ENCODE measurements at places on chromosomes 16 and 17. TPM values are rescaled to one million over a fixed set of nuclear protein-coding genes. Genes with fewer than 3 reads are reported as not detected.
A peak's percentile ranks its signal among the peaks of the same experiment; 100 is the strongest.

The ZFHX3 gene
- total RNA-seq: 67.4 TPM

The GALNS gene
- total RNA-seq: 29.5 TPM

The MMP28 gene
- total RNA-seq: 6.4 TPM

The ABCA8 gene
- 50.8 TPM for total RNA-seq

The ALOX12 gene
- total RNA-seq: not detected

The DYNLRB2 gene
- total RNA-seq: not detected

The CD7 gene
- 3.4 TPM for total RNA-seq

The PKMYT1 gene
- 1.5 TPM for total RNA-seq

The PDPK1 gene
- total RNA-seq: 43.0 TPM

The KRT33A gene
- total RNA-seq: not detected

GRCh38 chr16:23976524-23976923 lies 140.7 kb downstream of the PRKCB start:
- DNase-seq: no peak

DNA sequence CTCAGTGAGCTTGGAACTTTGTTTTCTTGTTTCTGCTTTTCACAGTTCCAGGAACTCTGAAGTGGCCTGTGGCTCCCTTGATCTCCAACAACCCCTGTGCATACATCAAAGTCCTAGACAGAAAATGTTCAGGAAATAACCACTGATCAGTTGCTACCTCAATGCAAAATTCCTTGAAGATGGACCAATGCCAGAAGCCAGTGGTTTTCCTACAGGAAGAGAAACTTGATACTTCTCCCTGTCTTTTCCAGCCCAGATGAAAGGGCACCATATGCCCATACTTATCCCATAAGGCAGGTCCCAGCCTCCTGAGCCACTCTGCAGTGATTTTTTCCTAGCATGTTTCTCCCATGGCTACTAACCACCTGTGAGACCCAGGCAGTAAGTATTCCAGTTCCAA lies 12.3 kb upstream of the CDRT4 start:
- DNase-seq: no peak

GRCh38 chr16:28260193-28260592 lies 32.1 kb upstream of the SBK1 start:
- DNase-seq: no peak

DNA sequence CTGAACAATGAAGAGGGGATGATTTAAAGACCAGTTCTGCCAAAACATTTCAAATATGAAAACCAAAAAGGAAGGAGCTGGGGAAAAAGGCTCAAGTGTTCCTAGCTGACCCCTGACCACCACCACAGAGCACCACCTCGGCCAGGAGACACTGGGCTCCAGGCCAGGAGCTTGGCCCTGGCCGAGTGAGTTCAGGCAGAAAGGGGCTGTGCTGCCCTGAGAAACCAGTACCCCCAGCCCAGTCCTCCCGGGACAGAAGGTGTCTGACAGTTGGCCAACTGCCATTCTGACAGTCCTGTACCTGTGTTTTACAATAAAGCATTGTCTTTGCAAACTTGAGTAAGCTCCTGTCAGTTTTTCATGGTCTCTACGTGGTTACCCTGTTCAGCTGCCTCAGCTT lies 98.2 kb downstream of the VPS53 start:
- no peak for DNase-seq

DNA sequence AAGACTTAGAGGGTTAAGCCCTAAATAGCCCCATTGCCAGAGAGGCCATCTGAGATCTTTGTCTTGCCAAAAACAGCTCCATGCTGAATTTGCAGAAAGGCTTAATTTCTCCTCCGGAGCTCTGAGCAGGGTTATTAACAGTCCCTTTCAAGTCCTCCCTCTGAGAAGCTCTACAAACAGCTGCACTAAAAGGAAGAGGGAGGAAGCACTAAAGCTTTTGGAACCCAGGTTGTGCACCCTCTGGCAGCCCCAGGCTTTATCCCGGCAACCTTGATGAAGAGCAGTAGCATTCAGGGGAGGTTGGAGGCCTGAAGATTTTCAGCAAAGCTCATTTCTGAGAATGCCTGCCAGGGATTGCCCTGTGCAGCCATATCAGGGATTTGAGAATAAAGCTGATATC lies 554.7 kb downstream of the RBFOX1 start:
- DNase-seq: no peak

- DNase-seq: no peak
Measured at GRCh38 chr17:3911271-3912053, 4.8 kb downstream of the P2RX1 start.

DNA sequence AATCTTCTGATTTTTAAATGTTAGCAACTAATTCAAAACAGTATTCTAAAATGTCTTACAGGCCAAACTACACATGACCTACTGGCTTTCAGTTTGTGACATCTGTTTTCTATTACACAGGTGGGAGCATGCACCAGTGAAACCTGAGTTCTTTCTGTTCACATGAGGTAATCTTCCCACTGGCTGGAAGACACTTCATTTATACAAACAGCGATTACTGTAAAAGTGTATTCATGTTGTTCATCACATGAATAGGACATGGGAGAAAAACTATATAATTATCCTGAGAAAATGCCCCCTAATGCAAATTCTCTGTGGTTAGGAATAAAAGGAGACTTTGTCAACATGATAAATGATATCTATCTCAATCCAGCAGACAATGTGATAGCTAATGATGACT lies 11.1 kb upstream of the PIK3R5 start:
- DNase-seq: no peak

GRCh38 chr17:1521086-1521640 lies 4.8 kb upstream of the INPP5K start:
- DNase-seq: no peak

- DNase-seq: peak; percentile 82
Measured at GRCh38 chr16:89319886-89320781, 102.6 kb downstream of the ZNF778 start.

DNA sequence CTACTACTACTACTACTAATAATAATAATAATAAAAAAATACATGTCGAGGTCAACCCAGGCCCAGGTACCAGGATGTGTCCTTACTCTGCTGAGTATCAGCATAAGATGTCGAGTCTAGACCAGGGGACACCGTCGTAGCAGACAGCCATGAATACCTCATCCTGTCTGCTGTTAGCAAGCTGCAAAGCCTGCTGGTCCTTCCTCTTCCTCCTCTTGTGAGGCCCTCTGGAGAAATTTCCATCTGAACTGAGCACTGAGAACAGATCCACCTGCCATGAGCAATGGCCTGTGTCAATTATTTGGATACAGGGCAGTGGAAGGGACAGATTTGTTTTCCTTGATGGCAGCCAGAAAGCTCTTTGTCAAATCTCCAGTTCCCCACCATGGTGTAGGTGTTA lies 168.5 kb downstream of the XYLT1 start:
- DNase-seq: no peak

GRCh38 chr17:74426551-74427047 lies 5.3 kb upstream of the GPRC5C start:
- DNase-seq: no peak

DNA sequence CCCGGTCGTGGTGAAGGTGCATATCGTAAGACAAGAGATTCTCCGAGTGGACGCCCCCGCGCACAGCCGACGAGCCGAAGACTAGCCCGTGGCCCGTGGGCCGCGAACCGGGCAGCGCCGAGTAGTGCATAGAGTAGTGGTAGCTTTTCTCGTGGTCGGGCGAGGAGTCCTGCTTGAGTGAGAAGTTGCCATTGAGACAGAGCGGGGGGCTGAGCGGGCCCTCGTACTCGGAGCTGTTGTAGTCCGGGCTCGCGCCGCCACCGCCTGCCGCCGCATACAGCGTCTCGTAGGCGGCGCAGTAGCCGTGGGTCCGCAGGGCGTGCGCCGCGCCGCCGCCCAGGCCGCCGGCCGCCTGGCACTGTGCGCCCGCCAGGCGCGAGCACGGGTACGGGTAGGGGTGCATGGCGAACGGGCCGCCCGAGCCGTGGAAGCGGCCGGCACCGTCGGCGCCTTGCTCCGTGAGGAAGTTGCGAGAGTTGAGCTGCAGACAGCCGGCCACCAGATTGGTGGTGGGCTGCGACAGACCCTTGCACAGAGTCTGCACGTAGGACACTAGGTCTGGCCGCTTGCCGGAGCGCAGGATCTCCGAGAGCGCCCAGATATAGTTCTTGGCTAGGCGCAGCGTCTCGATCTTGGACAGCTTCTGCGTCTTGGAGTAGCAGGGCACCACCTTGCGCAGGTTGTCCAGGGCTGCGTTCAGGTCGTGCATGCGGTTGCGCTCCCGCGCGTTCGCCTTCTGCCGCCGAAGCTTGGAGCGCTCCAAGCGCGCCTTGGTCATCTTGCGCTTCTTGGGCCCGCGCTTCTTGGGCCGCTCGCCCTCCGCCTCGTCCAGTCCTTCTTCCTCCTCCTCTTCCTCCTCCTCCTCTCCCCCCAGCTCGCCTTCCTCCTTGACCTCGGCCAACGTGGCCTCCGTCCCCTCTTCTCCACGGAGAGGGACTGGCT lies 2.0 kb downstream of the NEUROD2 start:
- DNase-seq: no peak

- no peak for DNase-seq
Measured at GRCh38 chr16:8571061-8571596, 19.2 kb downstream of the TMEM114 start.

DNA sequence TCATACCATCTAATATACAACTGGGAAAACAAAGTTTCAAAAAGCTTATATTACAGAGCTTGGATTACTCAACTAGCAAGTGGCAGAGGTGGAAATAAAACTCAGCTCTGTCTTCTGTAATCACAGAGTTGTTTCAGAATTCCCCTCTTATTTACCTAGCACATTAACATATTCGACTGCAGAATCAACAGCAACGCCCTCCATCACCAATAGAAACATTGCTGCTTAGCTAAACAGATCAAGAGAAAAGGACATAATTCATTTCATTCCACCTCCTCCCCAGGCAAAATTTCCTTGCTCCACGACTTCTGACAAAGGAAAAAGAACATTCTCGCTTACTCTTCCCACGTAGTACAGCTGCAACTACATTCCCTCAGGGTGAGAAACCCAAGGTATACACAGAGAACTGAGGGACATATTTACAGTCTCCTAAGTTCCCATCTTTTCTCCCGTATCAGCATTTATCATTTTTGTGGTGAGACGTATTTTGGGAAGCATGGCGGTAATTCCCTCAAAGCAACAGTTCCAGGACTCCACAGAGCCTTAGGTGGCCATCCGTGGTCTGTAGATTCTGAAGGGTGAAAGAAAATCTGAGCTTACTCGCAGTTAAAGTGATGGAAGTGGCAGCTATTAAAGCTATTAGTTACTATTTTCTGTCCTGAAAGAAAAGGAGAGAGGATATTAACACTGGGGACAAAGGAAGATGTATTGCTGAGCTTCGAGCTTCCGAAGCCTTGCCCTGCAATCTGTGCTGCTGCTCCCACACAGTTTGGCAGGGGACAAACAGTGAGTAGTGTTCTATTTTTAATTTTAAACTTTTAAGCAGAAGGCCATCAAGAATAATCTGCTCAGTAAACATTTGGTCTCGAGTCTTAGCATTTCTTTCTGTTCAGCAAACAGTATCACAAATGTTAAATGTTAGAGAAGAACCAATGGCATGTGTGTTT lies 1296.2 kb downstream of the CDH8 start:
- no peak for DNase-seq

GRCh38 chr16:22638393-22639206 lies 127.9 kb downstream of the NPIPB5 start:
- DNase-seq: no peak

DNA sequence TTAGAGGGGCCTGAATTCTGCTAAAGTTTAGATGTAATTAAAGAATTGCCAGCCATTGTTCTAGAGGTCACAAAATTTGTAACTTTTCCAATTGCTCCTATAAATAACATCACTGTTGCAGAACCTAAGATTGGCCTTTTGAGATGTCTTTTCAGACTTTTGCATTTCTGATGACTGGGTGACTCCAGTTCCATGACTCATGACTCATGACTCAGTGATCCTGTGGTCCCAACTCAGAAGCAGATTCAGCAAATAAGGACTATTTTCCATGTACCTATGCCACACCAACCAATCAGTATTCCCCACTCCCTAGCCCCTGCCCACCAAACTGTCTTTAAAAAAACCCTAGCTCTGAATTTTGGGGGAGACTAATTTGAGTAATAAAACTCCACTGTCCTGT lies 740.9 kb downstream of the CDH8 start:
- no peak for DNase-seq

- no peak for DNase-seq
Measured at GRCh38 chr16:389352-389751, 7.6 kb upstream of the PGAP6 start.

DNA sequence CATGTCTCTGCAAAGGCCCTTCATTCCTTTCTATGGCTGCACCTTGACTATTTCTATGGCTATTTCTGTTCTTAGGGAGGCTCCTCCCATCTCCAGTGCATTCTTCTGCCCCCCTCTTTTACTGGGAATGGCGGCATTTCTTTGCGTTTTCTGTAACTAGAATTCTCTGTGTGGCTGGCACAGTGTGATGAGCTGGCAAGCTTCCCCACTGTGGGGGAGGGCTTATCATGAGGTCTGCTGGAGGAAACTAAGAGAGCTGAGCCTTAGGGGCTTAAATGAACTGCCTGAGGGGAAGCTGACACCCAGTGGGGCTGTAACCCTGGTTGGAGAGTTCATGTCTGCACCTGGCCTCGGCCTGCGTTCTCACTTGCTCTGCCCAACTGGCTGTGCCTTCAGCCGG lies 1.5 kb upstream of the CARD14 start:
- no peak for DNase-seq

GRCh38 chr17:2624292-2624731 lies 30.9 kb downstream of the PAFAH1B1 start:
- DNase-seq: no peak

GRCh38 chr17:57357392-57357784 lies 101.1 kb downstream of the MSI2 start:
- DNase-seq: peak; percentile 68

- peak; percentile 71 for DNase-seq
Measured at GRCh38 chr16:1825864-1826690, 548 bp downstream of the HAGH start.

DNA sequence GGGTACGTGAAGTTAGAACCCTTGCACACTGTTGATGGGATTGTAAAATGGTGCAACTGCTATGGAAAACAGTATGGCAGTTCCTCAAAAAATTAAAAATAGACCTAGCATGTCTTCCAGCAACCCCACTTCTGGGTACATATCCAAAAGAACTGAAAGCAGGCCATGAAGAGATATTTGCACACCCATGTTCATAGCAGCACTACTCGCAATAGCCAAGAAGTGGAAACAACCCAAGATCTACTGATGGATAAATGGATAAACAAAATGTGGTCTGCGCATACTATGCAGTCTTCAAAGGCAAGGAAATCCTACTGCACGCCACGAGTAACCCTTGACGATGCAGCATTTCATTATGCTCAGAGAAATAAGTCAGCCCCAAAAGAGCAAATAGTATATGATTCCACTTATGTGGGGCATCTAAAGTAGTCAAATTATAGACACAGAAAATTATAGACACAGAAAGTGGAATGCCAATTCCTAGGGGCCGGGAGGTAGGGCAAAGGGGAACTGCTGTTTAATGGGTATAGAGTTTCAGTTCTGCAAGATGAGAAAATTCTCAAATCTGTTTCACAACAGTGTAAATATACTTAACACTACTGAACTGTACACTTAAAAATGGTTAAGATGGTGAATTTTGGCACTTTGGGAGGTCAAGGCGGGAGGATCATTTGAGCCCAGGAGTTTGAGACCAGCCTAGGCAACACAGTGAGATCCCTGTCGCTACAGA lies 17.2 kb downstream of the CORO7 start:
- no peak for DNase-seq

- DNase-seq: no peak
Measured at GRCh38 chr17:34301986-34302385, 16.4 kb downstream of the CCL11 start.

- DNase-seq: no peak
Measured at GRCh38 chr17:2124391-2124790, 69.5 kb downstream of the HIC1 start.

Data from aorta (tissue), 5 donors.